NCI-H748 treated with DMSO at 0.1 percent for 48 hours (cell line): ENCODE measurements at places on chromosomes 7 and 10.

DNA sequence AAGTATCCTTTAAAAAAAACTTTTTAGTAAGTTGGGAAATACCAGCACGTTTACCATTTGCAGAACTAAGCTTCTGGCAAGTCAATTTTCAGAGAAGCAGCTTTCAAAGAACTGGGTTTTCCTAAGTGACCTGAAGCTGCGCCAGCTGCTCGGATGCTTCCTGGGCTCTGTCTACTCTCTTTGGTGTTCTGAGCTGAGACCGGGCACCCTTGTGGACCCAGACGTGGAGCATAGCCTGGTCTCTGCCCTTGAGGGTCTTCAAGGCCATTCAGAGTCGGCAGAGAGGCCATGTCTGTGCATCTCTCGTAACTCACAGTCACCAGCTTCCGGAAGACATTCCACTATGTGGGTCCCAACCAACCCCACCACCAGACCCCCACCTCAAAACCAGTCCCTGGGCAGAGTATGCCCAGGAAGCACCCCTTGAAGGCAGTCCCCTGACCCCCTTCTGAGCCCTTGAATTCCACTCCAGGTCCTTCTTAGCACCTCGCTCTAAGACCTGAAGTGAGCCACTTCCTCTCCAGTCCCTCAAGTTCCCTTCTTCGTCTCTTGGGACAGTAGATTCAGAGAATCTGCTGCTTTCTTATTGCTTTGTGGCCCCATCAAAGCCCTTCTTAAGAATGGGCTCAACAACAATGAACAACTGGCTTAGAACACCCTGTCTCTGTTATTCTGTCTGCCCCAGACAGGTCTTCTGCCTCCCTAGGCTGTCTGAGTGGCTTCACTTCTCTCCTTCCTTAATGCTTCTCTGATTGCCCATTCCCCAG lies 8.5 kb downstream of the CALML5 start:
- DNase-seq = no peak

DNA sequence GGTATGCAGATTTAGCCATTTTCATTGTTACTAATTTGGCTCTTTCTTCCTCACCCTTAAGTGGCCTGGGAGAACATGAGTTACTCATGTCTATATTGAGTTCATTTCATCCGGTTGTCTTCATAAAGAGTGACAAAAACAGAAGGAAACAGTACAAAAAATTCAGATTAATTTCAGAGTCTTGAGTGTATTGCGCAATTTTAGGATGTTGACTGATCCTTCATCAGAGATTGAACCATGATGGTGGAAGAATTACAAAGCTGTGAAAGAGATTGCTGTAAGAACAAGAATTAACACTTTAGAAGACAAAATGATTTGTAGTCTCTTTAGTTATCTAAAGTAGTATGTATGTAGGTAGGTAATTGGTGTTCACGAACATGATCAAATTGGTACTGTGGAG lies 194.0 kb upstream of the PPP1R3A start:
- no peak for DNase-seq

DNA sequence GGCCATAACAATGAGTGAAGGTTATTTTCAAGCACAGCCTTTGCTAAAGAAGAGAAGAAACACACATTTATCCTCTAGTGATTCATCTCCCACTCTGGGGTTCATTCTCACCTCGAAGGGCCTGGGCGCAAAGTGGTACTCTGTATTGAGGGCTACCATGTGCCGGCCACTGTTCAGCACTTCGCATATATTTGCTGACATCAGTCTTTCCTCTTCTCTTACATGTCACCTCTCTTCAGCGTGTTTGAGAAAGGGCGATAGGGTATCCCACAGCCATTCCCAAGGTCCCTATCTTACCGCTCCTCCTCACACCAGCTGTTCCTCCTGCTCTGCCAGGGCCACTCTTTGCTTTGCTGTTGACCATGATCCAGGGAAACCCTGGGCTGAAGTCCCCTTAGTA lies 48.8 kb upstream of the ECHDC3 start:
- DNase-seq = no peak

DNA sequence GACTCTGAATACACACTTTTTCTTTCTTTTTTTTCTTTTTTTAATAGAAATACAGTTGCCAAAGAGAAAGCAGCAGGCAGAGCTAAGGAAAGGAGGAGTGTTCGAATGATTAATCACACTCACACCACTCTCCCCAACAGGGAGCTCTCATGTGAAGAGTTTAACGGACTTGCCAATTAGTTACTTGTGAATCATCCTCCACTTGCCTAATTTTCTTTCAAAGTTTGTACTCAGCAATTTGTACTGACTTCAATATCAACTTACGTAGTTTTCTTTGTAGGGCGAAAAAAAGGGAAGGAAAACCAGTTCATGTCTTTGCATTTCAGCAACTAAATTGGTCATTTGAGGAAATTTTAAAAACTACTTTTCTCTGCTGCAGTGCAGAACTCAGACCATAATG lies 109.2 kb downstream of the PIP4K2A start:
- no peak for DNase-seq

- peak; percentile 31 for DNase-seq
These were observed 340.3 kb upstream of the PRKCQ start for GRCh38 chr10:6920072-6921019.

DNA sequence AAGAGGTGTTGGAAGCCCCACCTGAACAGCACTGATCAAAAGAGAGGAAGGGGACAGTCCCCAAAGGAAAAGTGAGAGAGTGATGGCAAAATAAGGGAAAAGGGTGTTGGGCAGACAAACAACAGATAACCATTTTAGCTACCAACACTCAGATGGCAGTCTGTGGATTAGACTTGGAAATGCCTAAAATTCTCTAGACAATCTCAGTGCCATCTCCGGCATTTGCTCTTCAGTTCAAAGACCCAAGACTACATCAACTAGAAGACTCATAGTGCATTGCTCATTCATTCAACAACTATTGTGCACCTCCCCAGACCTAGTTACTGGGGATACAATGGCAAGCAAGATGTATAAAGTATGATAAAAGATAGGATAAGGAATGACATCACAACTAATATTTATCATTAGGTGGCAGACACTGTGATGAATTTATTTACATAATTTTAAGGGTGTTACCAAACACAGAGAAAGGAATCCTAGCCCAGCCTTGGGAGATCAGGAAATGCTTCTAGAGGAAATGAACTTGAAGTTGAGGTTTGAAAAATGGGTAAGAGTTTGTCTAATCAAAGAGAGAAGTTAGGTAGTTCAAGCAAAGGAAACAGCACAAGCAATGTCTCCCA lies 109.3 kb upstream of the ARID5B start:
- no peak for DNase-seq

- DNase-seq = no peak
These were observed 826.4 kb downstream of the LRMDA start for GRCh38 chr10:76257816-76258215.

DNA sequence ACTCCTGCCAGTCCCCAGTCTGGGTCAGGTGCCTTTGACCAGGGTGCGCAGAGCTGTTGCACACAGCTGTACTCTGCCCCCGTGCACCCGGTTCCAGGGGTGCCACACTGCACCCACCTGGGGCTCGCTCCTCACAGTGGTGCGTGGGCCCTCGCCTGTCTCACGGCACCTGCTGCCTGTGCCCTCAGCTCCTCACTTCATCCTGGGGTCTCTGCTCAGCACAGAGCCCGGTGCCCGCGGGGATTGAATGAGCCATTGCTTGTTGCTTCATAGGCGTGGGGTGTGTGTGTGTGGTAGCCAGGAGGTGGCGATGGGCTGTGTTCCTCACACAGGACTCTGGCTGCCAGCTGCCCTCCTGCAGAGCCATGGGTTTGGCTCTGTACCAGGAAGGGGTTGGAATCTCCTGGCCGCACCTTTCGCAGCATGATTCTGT lies 18.5 kb downstream of the EIF3B start:
- no peak for DNase-seq

GRCh38 chr7:133082390-133082766 lies 488 bp upstream of the CHCHD3 start:
- no peak for DNase-seq

DNA sequence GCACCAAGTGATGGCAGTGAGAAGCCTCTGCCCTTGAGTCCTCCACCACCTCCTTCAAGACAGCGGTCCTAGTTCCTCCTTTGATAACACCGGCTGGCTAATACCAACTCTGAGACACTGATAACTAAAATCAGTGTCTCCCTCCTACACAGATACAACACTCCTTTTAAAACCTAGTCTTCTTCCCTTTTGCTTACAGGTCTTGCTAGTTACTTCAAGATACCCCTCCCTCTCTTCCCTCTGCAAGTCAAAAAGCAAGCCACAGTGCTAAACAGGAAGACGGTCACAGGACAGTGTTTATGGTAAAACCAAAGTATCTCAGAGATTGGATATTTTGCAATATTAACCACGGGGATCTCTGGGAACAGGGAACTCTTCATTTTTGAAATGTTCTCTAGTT lies 4.6 kb downstream of the AKR1B1 start:
- DNase-seq = no peak

GRCh38 chr7:78115876-78116275 lies 317.3 kb downstream of the PHTF2 start:
- no peak for DNase-seq

- DNase-seq = no peak
These were observed 304.4 kb upstream of the CNTNAP2 start for GRCh38 chr7:145812218-145812617.

GRCh38 chr7:36047091-36047658 lies 105.9 kb upstream of the EEPD1 start:
- DNase-seq = no peak

GRCh38 chr7:31047313-31048146 lies 4.6 kb upstream of the ADCYAP1R1 start:
- no peak for DNase-seq
